ENCODE measurements at places on chromosomes 4 and X.

- no peak for DNase-seq
These were observed 13.4 kb downstream of the CCDC158 start for GRCh38 chr4:76407440-76408119.

DNA sequence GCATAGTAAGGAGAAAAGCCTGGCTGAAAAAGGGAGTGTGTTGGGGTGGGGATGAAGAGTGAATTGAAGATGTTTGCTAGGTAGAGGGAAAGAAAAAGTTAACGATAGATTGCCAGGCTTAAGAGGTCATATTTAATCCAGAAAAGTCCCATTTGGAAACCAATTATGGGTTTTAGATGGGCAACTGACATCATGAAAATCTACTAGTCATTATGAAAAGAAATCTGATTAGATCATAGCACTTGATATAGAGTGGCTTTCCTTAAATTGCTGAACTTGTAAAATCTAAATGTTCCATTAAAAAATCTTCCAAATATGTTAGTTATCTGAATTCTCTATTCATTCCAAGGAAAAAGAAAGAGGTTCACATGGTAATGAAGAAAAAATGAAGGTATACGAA, 37.5 kb upstream of the IL21 start:
- DNase-seq, result no peak

GRCh38 chr4:94968493-94968892, 210.7 kb downstream of the BMPR1B start:
- DNase-seq, result no peak

DNA sequence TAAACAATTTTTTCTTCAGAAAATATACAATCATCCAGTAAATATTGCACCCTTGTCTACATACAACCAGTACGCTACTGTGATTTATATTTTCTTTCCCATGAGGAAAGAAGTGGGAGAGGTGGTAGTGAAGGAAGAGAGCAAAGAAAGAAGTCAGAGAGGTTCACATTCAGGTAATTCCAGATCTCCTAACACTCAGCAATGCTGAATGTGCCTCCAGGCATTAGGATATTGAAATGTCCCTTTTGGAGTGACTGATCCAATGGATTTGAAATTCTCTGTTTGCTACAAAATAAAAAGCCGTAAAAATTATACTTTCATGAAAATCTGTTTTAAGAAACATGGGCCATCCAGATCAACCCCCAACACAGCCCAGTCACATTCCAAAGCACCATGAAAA, 211.9 kb upstream of the NR3C2 start:
- no peak for DNase-seq

GRCh38 chr4:153113061-153113837, 91.0 kb upstream of the TRIM2 start:
- DNase-seq, result no peak

DNA sequence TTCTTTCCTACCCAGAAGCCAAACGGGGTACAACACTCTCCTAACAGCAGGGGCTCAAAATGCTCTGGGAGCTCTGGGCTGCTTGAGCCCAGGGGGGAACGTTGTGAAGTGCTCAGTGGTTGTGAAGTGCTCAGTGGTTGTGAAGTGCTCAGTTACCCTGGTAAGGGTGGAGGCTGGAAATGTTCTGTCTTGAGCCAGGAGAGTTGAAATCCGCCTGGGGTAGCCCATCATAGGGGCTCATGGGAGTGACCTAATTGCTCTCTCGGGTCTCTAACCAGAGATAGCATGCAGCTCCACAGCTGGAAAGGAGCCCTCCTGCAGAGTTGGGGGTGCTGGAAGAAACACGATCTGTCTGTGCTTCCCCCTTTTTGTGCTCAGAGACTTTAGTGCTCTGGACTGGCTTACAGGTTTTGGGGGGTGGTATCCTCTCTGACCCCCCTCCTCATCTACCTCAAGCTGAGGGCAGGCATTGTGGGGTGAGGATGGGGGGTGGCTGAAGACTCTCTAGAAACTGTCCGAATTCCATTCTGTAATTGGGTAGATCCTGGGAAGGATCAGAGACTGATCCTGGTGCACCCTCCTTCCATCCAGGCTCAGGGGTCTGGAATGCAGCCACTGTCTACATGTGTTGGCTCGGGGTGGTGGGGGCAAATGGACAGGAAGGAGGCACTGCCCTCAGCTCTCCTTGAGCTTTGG, 2.7 kb downstream of the EFNB1 start:
- DNase-seq, result no peak

DNA sequence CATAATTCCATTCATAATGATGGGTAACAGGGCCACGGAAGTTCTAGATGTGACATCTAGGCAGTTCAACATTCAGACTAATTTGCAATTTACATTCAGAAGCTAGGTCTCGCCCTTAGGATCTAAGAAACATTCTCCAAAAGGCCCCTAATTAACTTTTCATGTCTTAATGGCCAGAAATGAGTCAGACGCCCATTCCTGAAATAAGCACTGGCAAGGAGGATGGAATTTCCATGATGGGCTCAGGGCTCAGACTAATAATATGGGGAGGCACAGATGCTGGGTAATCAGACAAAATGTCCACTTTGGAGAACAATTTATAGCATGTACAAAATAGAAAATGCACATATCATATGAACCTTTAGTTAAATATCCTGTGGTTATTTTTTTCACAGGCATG, 102.8 kb upstream of the RPS6KA3 start:
- no peak for DNase-seq

DNA sequence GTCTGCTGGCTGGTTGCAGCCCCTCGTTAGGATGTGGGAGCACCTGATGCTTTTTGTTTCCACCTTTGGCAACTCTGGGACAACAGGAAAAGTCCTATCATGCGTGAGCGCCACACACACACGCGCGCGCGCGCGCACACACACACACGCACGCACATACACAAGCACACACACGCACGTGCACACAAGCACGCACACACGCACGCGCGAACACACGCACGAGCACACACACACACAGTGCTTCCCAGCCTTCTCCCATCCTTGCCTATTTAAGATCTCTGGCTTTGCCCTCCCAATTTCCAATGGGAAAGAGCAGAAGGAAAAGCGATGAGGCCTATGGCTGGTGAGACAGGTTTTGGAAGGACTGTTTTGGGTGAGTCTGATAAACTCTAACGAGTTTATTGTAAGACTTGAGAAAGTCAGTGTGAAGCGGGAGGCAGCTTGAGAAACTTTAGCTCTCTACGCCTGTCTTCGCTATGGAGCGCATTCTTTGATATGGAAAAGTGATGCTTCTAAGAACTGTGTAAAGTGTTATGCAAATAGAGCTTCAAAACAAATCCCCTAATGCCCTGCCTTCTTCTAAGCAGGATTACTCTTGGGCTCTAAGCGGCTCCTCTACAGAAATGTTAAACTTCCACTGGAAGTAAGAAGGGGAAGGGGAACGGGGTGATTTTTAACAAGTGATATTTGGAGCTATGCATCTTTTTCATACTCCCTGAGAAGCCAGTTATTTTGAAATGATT, 11.8 kb downstream of the SUPT20HL1 start:
- DNase-seq, result no peak

DNA sequence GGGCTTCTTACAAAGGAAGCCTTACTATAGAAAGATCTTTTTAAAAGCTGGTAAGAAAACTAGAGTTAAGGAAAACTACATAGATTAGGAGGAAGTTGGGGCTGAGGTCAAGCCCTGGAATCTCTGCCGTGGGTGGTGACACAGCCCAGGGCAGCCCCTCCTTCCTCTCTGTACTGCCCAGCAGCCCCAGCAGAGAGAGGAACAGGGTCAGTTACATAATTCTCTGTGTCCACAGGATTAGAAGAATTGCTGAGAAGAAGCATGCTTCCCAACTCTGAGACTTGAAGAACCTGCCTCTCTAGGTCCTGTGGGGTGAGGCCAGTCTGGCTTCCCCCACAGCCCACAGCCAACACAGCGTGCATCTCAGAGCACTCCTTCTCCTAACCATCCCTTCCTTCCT, 9.2 kb upstream of the ABLIM2 start:
- no peak for DNase-seq

DNA sequence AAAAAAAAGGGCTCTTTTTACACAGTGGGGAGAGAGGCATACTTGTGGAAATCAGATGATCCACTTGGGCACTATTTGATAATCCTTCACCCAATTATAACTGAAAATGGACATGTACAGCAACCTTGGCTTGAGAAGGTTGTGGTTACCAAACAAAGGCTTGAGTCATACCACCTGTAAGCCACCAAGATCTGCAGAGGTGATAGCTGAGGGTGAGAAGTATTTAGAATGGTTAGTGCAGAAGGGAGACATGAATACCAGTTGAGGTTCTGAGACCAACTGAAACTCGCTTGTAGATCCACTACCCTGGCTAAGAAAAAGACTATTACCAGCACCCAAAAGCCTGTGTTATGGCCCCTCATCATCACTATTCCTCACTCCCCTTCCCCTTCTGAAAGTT, 614.0 kb downstream of the STIM2 start:
- no peak for DNase-seq

DNA sequence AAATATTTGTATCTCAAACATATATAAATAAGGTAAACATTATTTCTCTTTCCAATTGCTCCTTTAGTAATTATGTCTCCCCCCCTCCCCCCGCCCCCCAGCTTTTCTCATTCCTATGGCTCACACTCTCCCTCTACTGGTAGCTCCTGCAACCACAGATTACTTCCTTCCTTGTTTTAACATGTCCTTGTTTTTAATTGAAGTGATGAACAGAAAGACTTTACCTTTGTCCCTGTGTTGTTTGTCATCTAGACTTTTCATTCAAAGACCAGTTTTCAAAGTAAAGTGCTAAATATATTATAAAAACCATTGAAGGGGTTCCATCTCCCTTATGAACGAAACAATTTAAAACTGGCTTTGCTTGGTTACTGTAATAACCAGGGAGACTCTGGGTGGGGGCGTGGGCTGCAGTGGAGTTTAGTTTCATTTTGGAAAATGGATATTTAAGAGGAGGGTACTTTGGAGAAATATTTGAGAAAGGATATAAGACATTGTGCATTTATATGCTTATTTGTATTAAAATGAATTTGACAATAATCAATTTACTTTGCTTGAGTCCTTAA, 352.9 kb downstream of the RAPGEF2 start:
- DNase-seq, result no peak

- no peak for DNase-seq
These were observed 56.7 kb upstream of the RASSF6 start for GRCh38 chr4:73676861-73677323.

DNA sequence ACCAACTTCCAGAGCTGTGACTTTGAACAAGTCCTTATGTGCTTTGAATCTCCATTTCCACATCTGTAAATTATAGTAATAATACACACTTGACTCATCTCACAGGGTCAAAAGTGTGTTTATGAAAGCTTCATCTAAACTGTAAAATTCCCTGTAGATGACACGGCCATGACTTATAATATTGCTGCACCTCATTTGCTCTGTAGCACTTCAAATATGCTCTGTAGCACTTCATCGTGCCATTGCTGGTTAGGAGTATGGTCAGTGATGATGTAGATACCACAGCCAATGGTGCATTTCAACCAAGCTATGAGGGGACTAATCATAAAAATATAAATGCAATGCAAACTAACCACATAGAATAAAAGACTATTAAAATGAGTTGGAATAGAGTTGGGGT, 318.6 kb downstream of the ANK2 start:
- DNase-seq, result no peak

GRCh38 chrX:12138361-12139313, at the start of gene FRMPD4:
Gene FRMPD4, plus strand, starts transcription at chrX:12138473. Its CDS starts 499 bp downstream, at chrX:12138972.
- DNase-seq, result no peak

GRCh38 chr4:7630568-7631287, 196.0 kb upstream of the PSAPL1 start:
- DNase-seq, result no peak

GRCh38 chrX:136210243-136210642, 41.0 kb downstream of the MAP7D3 start:
- no peak for DNase-seq

- DNase-seq, result no peak
These were observed 4.3 kb upstream of the MID1IP1 start for GRCh38 chrX:38796946-38797345.

- DNase-seq, result no peak
These were observed 231.1 kb upstream of the ARHGAP24 start for GRCh38 chr4:85243857-85244256.
